ENCODE measurements at places on chromosomes 3 and 15. TPM values are rescaled to one million over a fixed set of nuclear protein-coding genes. Genes with fewer than 3 reads are reported as not detected.

DNA sequence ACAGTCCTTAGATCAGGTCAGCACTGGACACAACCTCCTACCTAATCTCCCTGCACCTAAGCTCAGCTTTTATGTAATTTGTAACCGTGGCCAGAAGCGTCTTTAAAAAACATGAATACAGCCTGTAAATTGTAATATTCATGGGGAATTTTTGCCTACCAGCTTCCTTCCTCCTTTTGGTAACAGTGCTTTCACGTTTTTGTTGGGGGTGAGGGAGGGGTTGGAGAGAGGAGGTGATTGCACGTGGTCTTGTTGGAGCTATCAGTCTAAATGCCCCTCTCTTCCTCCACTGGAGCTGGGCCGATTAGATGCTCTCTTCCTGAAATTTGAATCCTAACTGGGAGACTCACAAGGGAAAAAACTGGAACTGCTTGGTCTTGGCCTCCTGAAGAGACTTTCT is 35.1 kb upstream of the SCN5A start:
- H3K4me1 ChIP-seq: no peaks in the 10 kb centered on the region
- no peaks in the 10 kb centered on the region for H3K27me3 ChIP-seq
- no peak for DNase-seq
- H3K27ac ChIP-seq: no peak overlapping the region

- no peaks in the 10 kb centered on the region for H3K4me1 ChIP-seq
- peak overlapping the region; percentile 74 for H3K27ac ChIP-seq
- peaks cover 11% of the 10 kb centered on the region for H3K36me3 ChIP-seq
- no peaks in the 10 kb centered on the region for H3K27me3 ChIP-seq
These were observed 733 bp downstream of the RNF111 start for GRCh38 chr15:58988006-58988785.

DNA sequence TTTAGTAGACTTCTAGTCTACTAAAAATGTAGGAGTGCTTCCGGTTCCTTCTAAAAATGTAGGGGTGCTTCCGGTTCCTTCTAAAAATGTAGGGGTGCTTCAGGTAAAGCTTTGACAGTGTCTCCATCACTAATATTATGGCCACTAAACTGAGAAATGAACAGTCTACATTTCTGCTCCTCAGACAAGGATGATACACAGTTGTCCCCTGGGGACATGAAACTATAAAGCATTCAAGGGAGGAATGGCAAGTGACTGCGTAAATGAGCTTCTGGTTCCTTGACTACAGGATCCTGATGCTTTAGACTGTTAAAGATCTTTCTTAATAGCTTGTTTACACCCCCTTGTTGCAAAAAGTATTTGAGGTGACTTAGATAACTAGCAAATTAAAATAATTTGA is 53.9 kb upstream of the SLC9A9 start:
- H3K27ac ChIP-seq: no peak overlapping the region
- H3K27me3 ChIP-seq: no peaks in the 10 kb centered on the region

Gene BFSP2
- 0.41 TPM for total RNA-seq

GRCh38 chr3:155744010-155744625 is 753 bp downstream of the PLCH1 start:
- DNase-seq: peak; percentile 62
- H3K36me3 ChIP-seq: no peaks in the 10 kb centered on the region
- H3K27ac ChIP-seq: no peak overlapping the region
- no peaks in the 10 kb centered on the region for H3K27me3 ChIP-seq

Gene GOLGA8R
- total RNA-seq: 0.28 TPM

- no peak overlapping the region for H3K4me3 ChIP-seq
- peak; percentile 97 for DNase-seq
- no peaks in the 10 kb centered on the region for H3K27me3 ChIP-seq
- peak overlapping the region; percentile 94 for H3K27ac ChIP-seq
- H3K36me3 ChIP-seq: peaks cover 8% of the 10 kb centered on the region
These were observed 40.3 kb downstream of the UMPS start for GRCh38 chr3:124770336-124771082.

GRCh38 chr3:128588147-128588546 is 62.5 kb downstream of the RPN1 start:
- no peaks in the 10 kb centered on the region for H3K36me3 ChIP-seq
- H3K27me3 ChIP-seq: no peaks in the 10 kb centered on the region
- H3K27ac ChIP-seq: no peak overlapping the region

DNA sequence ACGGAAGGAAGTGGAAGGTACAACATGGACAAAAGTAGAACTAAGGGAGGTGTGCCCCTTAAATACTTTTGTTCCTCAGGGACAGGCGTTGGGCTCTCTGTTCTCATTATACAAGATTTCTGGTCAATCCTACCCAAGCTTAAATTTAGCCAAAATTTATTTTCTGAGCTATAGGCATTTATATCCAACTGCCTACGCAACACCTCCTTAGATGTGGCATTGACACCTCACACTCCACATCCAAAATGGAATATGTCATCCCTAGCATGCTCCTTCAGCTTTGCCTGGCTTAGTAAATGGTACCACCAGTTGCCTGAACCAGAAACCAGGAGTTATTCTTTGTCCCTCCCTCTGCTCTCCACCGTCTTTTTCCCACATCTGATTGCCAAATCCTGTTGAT is 26.2 kb downstream of the FANCD2OS start:
- no peak overlapping the region for H3K4me3 ChIP-seq
- peaks cover 21% of the 10 kb centered on the region for H3K36me3 ChIP-seq
- no peak for DNase-seq
- no peaks in the 10 kb centered on the region for H3K27me3 ChIP-seq

DNA sequence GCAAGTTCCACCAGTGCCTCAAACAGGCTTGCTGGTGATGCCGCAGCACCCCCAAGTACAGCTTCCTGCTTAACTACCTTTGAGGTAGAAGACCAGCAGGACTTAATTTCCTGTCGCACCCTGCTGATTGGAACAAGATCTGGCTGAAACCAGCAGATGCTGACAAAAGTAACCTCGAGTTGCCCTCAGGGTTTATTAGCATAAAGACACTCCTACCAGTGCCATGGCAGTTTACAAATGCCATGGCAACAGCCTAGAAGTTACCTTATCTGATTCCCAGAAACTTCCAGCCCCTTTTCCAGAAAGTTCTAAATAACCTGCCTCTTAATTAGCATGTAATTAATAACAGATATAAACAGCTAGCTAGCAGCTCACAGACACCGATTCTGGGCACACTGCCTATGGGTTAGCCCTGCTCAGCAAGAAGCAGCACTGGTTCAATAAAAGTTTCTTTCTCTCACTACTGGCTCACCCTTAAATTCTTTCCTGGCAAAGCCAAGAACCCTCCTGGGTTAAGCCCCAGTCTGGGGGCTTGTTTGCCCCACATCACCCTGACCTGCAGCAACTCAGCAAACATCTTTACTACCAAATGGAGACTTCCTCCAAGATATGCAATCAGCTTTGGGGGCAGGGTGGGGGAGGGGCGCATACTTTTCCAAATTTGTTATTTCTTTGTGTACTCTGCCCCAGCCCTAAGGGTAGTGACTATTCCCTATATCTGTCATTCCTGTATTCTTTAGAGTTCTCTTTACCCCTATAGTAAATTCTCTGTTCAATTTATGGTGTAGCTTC is 54.2 kb downstream of the MAP4 start:
- no peaks in the 10 kb centered on the region for H3K4me1 ChIP-seq
- H3K36me3 ChIP-seq: no peaks in the 10 kb centered on the region

Gene GOLGA6L10
- total RNA-seq: not detected

Gene SLC22A14
- not detected for total RNA-seq

Gene FAM43A
- total RNA-seq: 1.9 TPM

GRCh38 chr15:38307251-38307650 is 54.6 kb downstream of the SPRED1 start:
- H3K4me1 ChIP-seq: no peaks in the 10 kb centered on the region
- DNase-seq: no peak
- peaks cover 14% of the 10 kb centered on the region for H3K36me3 ChIP-seq
- H3K27ac ChIP-seq: no peak overlapping the region
- H3K4me3 ChIP-seq: no peak overlapping the region
- no peaks in the 10 kb centered on the region for H3K27me3 ChIP-seq

DNA sequence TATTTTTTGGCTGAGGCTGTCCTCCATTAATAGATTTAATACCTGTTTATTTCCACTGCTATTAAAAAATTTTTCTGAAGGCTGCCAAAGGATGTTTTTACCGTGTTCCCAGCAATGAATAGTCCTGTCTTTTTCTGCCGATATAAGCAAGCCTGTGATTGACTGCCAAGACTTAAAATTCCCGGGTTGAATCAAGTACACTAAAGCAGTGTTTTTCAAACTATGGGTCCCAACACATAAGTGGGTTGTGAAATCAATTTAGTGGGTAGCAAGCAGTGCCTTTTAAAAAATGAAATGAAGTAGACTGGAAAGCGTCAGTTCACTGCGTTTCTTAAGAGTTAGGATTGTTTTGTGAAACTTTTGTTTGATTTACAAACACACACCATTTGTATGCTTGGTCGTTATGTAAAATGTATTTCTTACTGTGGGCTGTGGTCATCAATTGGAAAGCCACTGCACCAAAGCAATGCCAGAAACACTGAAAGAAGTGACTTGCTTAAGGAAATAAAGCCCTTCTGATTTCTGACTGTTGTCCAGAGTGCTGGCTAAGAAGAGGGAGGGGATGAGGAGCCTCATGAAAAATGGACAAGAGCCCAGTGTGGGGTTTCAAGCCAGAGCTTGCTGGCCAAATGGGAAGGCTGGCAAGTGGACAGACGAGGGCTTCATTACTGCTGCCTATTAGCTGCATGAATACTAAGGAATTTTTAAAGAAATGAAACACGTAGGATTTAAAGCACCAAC is 206.0 kb downstream of the THRB start:
- H3K4me1 ChIP-seq: no peaks in the 10 kb centered on the region
- no peak overlapping the region for H3K4me3 ChIP-seq
- H3K27ac ChIP-seq: no peak overlapping the region
- H3K27me3 ChIP-seq: no peaks in the 10 kb centered on the region
- H3K36me3 ChIP-seq: no peaks in the 10 kb centered on the region

DNA sequence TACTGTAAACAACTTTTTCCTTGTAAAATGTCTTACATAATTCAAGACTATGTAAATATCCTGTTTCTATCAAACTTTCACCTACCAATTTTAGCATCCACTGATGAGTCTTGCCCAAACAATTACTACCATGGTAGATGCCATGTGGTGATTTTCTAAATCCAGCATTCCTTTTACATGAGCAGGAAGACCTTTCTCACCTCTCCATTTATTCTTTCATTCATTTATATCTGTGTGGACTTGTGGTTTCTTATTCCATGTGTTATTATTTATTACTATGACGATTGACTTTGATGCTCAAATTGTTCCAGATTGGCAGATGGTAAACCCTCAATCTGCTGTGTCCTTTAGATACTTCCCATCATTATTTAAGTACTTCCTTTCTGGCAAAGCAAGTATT is 62.4 kb downstream of the IFT57 start:
- H3K4me1 ChIP-seq: no peaks in the 10 kb centered on the region
- no peak for DNase-seq
- no peaks in the 10 kb centered on the region for H3K27me3 ChIP-seq
- H3K27ac ChIP-seq: no peak overlapping the region

Gene NUTM1
- total RNA-seq: 0.04 TPM

DNA sequence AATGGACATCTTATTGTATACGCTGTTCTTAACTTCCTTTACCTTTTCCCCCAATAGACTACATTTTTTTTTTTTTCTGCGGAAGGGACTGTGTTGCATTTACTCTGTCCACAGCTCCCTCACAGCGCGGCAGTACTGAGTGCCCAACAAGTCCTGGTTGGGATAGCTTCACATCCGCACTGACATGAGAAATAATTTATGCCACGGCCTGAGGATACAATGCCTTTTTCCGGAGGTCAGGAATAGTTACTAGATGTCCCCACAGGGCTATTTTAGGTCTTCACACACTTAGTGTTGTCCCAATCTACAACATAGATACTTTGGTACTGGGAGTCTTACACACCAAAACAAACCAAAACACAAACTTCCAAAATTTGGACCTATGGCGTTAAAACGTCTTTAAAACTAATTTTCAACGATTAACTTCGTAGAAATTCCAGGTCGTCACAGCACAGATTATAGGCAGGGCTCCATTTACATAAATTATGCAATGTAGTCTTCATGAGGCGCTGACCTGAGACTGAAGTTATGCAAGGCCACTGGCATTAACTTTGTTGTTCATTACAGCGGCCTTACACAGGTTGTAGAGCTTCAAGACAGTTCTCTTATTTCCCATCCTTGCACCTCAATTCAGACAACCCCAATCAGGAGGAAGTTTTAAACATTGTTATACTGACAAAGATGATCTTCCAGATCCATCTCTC is 989 bp upstream of the PPIB start:
- peak overlapping the region; percentile 87 for H3K4me3 ChIP-seq
- H3K27ac ChIP-seq: peak overlapping the region; percentile 21
- H3K36me3 ChIP-seq: peaks cover 29% of the 10 kb centered on the region

Gene TRPC1
- total RNA-seq: 18.6 TPM

DNA sequence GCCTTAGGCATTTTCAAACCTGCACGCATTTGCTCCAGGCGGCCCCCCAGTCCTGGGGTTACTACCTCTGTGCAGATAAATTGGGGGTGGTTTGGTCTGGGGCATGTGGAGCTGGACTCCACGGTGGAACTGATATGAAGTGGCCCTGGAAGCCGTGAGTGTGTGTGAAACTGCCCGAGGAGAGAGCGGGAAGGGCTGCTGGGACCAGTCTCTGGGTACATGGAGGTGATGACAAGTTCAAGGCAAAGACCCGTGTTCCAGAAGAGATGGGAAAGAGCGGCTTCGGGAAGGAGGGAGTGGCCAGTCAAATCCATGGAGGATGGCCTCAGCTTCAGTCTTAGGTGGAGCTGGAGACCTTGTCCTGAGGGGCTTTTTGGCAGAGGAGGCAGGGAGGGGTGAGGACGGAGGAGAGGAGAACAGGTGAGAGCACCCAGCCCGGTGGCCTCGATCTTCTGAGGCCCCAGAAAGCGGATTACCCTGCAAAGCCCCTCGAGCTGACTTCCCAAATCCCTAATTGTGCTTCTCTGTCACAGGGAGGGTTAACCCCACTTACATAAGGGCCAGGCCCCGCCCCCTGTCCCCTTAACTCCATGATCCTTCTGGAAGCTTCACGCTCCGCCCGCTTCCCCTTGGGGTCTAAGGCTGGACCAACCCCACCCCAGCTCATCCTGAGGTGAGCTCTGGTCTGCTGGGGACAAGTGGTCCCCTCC is 1.9 kb upstream of the NR2E3 start:
- H3K27me3 ChIP-seq: no peaks in the 10 kb centered on the region
- H3K4me3 ChIP-seq: no peak overlapping the region

Gene VIPR1
- not detected for total RNA-seq
